NCI-H1436 treated with DMSO at 0.1 percent for 48 hours (cell line): ENCODE measurements at places on chromosomes 13 and 19.

- DNase-seq, result no peak
These were observed 455.3 kb upstream of the SLC10A2 start for GRCh38 chr13:103521532-103521931.

GRCh38 chr13:54185101-54185500 lies 1156.5 kb downstream of the OLFM4 start:
- no peak for DNase-seq

DNA sequence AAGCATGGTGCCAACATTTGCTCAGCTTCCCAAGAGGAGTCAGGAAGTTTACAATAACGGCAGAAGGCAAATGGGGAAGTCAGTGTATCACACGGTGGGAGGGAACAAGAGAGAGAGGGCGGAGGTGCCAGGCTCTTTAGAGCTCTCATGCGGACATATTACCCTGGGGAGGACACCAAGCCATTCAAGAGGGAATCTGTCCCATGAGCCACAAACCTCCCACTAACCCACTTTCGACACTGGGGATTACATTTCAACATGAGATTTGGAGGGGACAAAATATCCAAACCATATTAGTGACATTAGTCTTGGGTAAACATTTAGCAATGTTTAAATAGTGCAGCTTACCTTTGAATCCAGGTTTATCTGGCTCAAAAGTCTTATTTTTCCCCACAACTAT lies 69.9 kb downstream of the SLAIN1 start:
- no peak for DNase-seq

- DNase-seq, result no peak
These were observed 2.7 kb upstream of the SAMD1 start for GRCh38 chr19:14093117-14093823.

- DNase-seq, result peak; percentile 29
These were observed 24.9 kb upstream of the HNRNPA1L2 start for GRCh38 chr13:52617070-52618060.

- no peak for DNase-seq
These were observed 159.2 kb downstream of the SLC7A1 start for GRCh38 chr13:29436291-29436690.

- DNase-seq, result no peak
These were observed 17.6 kb downstream of the GPR42 start for GRCh38 chr19:35388277-35389054.

- DNase-seq, result no peak
These were observed 168.2 kb downstream of the DNAJC15 start for GRCh38 chr13:43191546-43191945.

GRCh38 chr13:75785130-75785529 lies 149.0 kb downstream of the LMO7 start:
- DNase-seq, result no peak

GRCh38 chr13:114082849-114083645 lies 49.4 kb downstream of the RASA3 start:
- DNase-seq, result no peak

DNA sequence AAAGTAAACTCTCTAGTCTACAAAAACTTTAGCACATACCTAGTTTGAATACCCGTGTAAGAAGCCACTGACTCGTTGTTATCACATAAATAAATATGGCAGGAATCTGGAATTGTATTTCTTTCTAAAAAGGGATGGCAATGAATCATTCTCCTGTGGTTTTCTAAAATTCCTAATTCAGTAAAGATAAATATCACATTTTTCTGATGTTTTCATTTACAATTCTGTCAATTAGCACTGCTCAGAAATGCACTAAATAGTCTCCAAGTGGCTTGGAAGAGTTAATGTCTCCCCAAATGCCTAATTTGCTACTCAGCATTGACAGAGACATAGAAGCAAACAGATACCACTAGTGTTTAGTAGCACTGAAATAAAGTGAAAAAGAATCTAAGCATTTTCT lies 547.7 kb upstream of the SLITRK1 start:
- no peak for DNase-seq

- no peak for DNase-seq
These were observed 17.8 kb downstream of the LMTK3 start for GRCh38 chr19:48493718-48494401.

DNA sequence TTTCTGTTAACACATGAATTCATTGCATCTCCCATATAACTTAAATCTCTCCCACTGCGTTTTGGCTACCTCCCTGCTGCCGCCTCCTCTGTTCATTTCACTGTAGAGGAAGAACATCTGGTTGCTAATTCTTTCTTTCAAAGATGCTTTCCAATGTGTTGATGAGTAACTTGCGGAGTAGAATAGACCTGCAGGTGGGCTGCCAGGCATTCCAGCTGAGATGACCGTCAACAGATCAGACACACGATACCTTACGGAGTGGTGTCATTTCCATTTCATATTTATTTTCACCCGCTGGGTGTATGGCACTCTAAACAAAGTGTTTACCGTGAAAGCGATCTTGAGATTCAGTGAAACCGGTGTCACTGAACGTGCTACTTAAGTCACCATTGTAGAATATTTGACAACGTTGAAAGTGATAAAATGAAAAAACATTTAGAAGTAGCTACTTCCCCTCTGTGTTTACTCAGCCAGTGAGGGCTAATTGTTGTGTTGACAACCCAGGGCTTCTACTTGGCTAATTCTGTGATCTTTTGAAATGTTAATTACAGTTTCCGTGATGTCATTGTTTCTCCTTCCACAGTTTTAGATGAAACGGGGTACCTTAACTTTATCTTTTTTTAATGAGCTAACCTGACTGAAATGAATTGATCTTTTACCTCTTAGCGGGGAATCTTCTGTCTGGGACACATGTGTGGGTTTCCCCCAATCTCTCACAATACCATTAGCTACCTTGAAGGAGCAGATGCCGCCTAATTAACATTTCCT lies 228.5 kb upstream of the ARGLU1 start:
- no peak for DNase-seq

- DNase-seq, result no peak
These were observed 352.0 kb downstream of the MYO16 start for GRCh38 chr13:108981407-108981806.

DNA sequence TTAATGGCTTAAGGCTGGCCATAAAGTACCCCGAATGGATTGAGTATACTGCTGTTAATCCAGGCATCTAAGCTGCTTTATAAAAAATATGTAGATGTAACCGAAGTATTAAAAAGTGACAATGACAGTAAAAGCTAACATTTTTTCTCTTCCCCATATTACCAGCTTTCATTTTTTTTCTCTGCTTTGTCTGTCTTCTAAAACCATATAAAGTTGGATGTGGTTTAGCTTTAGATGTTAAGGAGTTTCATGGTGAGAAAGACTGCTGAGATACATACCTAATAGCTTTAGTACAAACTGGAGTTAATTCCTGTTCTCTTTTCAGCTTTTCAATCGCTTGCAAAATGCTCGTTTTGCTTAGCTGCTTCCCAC lies 838 bp downstream of the AKAP11 start:
- DNase-seq, result no peak

- peak; percentile 53 for DNase-seq
These were observed 30.8 kb downstream of the PIN1 start for GRCh38 chr19:9865732-9866501.

DNA sequence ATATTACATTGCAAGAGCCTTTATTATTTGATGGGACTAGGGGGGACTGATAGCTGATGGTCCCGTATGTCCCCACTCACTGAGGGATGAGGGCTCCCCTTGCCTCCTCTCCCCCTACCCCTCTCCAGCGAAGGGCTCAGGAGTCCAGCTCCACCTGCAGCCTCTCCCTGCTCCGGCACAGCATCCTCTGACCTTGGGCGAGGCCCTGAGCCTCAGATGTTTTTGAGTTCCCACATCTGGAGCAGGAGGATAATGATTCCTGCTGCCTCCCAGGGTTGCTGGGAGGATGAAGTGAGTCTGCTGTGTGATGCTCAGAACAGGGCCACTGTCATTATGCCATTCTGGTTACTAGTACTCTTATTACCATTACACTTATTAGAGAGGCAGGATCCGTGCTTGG lies 15.0 kb downstream of the PAK4 start:
- DNase-seq, result no peak

- peak; percentile 78 for DNase-seq
These were observed 2.0 kb downstream of the VSIG10L start for GRCh38 chr19:51339687-51340656.
